ENCODE measurements at places on chromosomes 4 and X. TPM values are rescaled to one million over a fixed set of nuclear protein-coding genes. Genes with fewer than 3 reads are reported as not detected.

PASD1 gene
- not detected for total RNA-seq

TCEANC gene
- total RNA-seq = 1.8 TPM

TMEM271 gene
- not detected for total RNA-seq

CORIN gene
- total RNA-seq = 0.40 TPM

ZAR1 gene
- not detected for total RNA-seq

- DNase-seq = peak; percentile 14
These were observed 329.7 kb downstream of the FBXW7 start for GRCh38 chr4:152206185-152206584.

GRCh38 chr4:128525992-128526630, 238.5 kb upstream of the PGRMC2 start:
- no peak for DNase-seq

DNA sequence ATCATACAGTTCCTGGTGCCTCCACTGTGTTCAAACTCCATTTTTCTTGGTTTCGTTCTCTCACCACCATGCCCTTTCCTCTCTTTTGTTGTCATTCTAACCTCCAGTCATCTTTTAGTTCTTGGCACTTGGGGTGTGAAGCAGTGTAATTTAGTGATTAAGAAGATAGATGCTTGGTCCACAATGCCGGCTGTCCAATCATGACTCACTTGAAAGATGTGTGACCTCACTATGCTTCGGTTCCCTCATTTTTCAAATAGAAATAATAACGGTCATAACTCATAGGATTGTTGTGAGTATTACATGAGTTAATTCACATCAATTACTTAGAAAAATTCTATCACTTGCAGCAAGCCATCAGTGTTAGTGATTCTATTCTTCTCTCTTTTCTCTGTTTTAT, 327.8 kb downstream of the ADGRL3 start:
- no peak for DNase-seq

DNA sequence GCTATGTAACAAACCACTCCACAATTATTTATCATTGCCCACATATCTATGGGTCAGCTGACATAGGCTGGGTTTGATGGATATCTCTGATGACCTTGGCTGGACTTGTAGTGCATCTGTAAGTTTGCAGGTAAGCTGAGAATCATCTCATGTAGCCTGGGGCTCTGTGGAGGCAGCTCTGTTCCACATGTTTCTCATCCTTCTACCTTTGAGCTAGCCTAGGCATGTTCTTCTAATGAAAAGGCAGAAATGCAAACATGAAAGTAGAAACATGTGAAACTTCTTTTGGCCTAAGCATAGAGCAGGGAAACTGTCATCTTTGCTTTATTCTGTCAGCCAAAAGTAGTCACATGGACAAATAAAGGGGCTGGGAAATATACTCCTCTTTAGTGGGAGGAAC, 18.2 kb downstream of the MRPL1 start:
- DNase-seq = no peak

DNA sequence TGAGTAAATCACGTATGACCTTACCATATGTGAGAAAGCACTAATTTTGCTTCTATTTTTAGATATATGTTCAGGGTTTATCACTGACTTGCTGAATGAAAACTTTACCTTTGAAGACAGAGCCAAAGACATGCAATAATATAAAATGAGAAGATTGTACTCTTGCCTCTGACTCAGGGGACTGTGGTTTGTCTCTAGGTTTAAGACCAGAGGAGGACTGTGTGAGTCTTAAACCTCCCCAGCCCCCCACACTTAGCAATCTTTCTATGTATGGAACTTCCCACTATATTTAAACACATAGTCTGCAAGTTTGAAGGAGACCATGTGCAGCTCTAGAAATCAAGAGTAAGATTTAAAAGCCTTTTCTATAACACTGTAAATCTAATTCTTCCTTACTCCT, 368.7 kb upstream of the FAM241A start:
- DNase-seq = no peak

DNA sequence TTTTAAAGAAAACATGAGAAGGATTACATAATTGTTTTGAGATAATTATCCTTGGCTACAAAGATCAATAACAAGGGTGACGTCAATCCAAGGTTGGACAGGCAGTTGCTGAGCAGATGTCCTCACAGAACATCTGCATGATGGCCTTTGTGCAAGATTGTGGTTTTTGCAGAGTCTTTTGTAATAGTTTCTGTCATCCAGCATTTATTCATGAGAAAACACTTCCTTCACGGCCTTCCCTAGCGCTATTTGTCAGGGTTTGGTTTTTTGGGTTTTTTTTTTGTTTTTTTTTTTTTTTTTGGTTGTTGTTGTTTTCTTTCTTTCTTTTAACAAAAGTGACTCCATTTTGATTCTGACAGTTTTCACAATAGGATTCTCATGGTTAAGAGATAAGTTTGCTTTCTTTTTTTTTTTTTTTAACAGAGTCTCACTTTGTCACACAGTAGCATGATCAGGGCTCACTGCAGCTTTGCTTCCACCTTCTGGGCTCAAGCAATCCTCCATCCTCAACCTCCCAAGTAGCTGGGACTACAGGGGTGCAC, 31.5 kb upstream of the ELF2 start:
- DNase-seq = no peak

DNA sequence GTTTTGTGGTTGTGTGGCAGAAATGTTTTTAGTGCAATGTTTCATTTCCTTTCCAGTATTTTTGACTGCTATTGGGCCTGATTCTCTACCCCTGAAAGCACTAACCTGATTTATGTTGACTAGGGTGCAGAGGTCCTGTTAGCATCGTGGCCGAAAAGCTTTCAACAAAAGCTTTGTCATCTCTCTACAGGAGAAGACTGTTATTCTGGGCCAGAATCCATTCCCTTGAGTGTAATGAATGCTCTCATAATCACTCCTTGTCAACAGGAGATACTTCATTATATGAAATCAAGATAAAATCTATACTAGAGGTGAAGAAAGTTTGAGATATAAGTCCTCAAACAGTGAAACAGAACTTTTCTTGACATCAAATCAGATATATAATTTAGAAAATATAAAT, 195.5 kb downstream of the ZNF330 start:
- no peak for DNase-seq

Measured in endothelial cell of umbilical vein (primary cell).